Osteoblast (primary cell): ENCODE measurements at places on chromosomes 2 and 18. TPM values are rescaled to one million over a fixed set of nuclear protein-coding genes. Genes with fewer than 3 reads are reported as not detected.

DNA sequence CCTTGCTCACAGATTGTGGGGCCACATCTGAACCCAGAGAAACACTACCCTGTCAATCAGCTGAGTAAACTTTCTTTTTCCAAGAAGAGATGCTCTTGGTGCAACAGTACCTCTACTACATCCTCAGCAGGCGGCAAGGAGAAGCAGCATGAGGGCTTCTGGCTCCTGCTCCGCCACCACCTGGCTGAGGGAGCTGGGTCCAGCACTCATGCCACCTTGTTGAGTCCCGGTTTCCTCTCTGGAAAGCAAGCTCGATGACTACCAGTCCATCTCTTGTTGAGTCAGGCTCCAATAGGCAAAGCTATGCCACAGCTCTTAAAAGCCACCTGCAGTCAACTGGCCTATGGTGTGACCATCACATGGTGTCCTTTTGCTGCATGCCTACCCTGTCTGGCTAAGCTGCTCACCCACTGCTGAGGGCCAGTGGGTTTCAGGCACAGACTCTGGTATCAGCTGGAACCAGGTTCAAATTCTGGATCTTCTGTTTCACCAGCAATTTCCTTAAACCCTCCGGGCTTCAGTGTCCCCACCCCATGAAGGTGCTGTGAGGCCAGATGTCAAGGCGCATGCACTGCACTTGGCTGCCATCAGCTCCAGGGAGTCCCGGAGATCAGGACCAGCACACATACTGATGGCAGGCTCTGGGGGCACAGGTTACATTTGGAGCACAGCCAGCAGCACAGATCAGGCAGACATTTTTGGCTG lies 42.5 kb upstream of the ACAA2 start:
- no peaks in the 10 kb centered on the region for H3K27me3 ChIP-seq
- no peak for DNase-seq
- H3K4me1 ChIP-seq: no peaks in the 10 kb centered on the region
- H3K4me3 ChIP-seq: no peak overlapping the region
- H3K27ac ChIP-seq: no peak overlapping the region

DNA sequence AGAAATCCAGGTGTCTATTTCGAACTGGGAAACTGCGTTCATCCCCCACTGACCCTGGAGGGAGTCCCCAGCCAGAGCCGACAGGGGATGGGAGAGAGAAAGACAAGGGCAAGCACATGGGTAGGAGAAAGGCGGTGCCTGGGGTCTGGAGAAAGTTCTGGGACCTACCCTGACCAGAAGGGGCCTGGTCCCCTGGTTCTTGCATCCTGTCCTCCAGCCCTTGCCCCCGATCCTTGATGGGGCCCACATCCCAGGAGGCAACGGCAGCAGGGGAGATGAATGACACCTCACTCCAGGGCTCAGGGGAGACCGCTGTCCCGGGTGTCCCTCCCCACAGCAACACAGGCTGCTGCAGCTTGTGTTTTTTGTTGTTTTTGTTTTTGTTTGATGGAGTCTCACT lies 4.9 kb downstream of the ADCY3 start:
- no peak overlapping the region for H3K4me3 ChIP-seq
- H3K27ac ChIP-seq: no peak overlapping the region
- no peaks in the 10 kb centered on the region for H3K36me3 ChIP-seq
- no peak for DNase-seq
- no peaks in the 10 kb centered on the region for H3K27me3 ChIP-seq

GRCh38 chr2:197096649-197097048 lies 170.1 kb upstream of the PGAP1 start:
- no peaks in the 10 kb centered on the region for H3K36me3 ChIP-seq
- no peak overlapping the region for H3K27ac ChIP-seq
- no peak for DNase-seq

DNA sequence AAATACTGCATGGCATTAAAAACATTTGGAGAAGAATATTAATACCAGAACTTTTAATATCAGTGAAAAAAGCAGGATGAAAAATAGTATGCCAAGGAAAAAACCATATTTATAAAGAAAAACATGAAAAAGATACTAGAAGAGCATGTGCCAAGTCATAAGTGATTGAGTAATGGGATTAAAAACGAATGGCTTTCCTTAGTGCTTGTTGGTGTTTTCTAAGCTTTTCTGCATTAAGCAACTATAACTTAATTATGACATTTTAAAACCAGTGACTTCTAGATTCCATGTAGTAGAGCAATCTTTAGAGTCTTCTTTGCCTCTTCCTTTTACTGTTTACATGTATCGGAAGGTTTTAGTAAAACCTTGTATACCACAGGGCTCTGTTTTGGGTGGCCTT lies 6.6 kb downstream of the MAPRE3 start:
- peaks cover 16% of the 10 kb centered on the region for H3K4me1 ChIP-seq
- DNase-seq: no peak
- H3K4me3 ChIP-seq: no peak overlapping the region
- H3K27me3 ChIP-seq: no peaks in the 10 kb centered on the region
- no peaks in the 10 kb centered on the region for H3K36me3 ChIP-seq
- no peak overlapping the region for H3K27ac ChIP-seq

GRCh38 chr2:234242459-234242836 lies 191.9 kb downstream of the SPP2 start:
- H3K4me1 ChIP-seq: peaks cover 49% of the 10 kb centered on the region
- H3K27ac ChIP-seq: peak overlapping the region; percentile 63
- H3K4me3 ChIP-seq: no peak overlapping the region
- H3K27me3 ChIP-seq: no peaks in the 10 kb centered on the region

GRCh38 chr2:24471662-24472061 lies 19.4 kb upstream of the NCOA1 start:
- no peak overlapping the region for H3K27ac ChIP-seq
- no peaks in the 10 kb centered on the region for H3K36me3 ChIP-seq
- no peaks in the 10 kb centered on the region for H3K4me1 ChIP-seq
- no peak for DNase-seq
- H3K4me3 ChIP-seq: no peak overlapping the region

GRCh38 chr18:75083131-75083530 lies 125.8 kb downstream of the PTGR3 start:
- no peaks in the 10 kb centered on the region for H3K4me1 ChIP-seq
- no peaks in the 10 kb centered on the region for H3K27me3 ChIP-seq
- H3K4me3 ChIP-seq: no peak overlapping the region
- no peak overlapping the region for H3K27ac ChIP-seq

DNA sequence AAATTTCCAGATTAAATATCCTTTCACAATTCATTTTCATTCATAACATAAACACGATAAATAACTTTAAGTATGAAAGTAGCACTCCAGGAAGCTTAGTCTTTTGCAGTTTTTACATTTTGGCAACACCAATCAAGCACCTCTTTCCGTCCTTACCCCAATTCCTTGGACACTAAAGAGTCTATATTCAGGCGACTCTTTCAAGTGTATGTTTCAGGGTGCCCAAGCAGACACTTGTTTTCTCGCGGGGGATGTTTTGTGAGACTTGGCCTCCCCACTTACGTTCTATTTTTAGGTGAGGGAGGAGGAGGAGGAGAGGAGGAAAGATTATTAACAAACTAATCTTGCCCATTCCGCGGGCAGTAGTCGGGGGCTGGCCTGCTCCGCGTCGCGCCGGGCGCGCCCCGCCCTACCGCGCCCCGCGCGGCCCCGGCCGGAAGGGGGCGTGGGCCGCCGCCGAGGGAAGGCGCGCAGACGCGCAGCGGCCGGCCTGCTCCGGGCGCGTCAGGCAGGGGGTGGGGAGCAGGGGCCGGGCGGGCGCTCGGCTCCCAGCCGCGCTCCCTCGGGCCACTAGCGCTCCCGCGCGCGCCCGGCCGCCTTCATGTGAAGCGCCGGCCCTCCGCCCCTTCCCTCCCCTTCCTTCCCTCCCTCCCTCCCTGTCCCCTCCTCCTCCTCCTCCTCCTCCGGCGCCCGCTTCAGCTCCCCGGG lies at the start of gene ITPRID2:
TSS of gene ITPRID2 (plus strand) at position 473 of the 708 bp plus-strand sequence. CDS start 337 bp downstream, outside the sequence.
- no peaks in the 10 kb centered on the region for H3K27me3 ChIP-seq
- peak within 1 kb of the TSS; percentile 84 for H3K4me3 ChIP-seq
- peak; percentile 99 for DNase-seq
- peaks cover 4% of the 10 kb centered on the region for H3K36me3 ChIP-seq
- H3K27ac ChIP-seq: peak within 1 kb of the TSS; percentile 72
- peaks cover 24% of the 10 kb centered on the region for H3K4me1 ChIP-seq

DNA sequence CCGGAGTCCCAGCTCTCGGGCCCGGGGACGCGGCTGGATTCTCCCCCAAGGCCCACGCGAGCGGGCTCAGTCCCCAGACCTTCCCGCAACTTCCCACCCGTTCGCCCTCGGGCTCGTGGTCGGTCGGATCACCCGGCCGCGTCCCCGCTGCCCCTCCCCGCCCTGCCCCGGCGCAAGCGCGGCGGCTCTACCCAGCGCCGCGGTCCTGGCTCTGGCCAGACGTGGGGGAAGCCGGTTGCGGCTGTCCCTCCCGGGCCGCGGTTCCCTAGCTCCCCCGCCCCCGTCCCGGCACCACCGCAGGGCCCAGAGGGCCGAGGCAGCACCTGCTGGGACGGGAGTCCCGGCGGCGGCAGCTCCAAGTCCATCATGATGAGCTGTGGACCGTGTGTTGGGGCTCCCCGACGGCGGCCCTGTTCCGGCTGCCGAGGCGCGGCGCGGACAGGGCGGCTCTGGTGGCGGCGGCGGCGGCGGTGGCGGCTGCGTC lies 276 bp downstream of the NFE2L2 start:
- H3K4me3 ChIP-seq: peak overlapping the region; percentile 88
- peaks cover 36% of the 10 kb centered on the region for H3K4me1 ChIP-seq
- peak; percentile 85 for DNase-seq
- no peaks in the 10 kb centered on the region for H3K27me3 ChIP-seq
- H3K36me3 ChIP-seq: no peaks in the 10 kb centered on the region

DNA sequence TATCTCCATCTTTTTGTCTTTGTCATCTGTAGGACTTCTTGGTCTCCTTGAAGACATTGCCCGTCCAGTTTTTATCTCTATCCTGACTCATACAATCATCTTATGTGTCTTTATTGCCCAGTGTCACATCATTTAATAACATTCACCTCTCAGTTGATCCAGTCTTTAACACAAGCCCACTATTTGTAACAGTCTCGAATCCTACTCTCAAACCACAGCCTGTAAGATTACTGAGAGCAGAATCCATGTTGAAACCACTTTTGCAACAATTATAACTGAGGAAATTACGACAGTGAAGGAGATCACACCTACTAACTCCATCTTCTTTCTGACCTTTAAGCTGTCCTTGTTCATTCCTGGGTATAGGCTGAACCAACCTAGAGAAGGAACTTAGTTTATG lies 1206.0 kb upstream of the ZEB2 start:
- no peaks in the 10 kb centered on the region for H3K36me3 ChIP-seq
- no peak overlapping the region for H3K27ac ChIP-seq
- no peak for DNase-seq
- no peak overlapping the region for H3K4me3 ChIP-seq

GRCh38 chr18:47992266-47992665 lies 61.8 kb upstream of the SMAD2 start:
- no peak for DNase-seq
- H3K27me3 ChIP-seq: peaks cover 10% of the 10 kb centered on the region
- no peak overlapping the region for H3K27ac ChIP-seq
- no peaks in the 10 kb centered on the region for H3K4me1 ChIP-seq
- H3K4me3 ChIP-seq: no peak overlapping the region

GRCh38 chr18:58243401-58243800 lies 199.4 kb downstream of the NEDD4L start:
- no peak overlapping the region for H3K4me3 ChIP-seq
- H3K27ac ChIP-seq: no peak overlapping the region
- no peak for DNase-seq
- peaks cover 12% of the 10 kb centered on the region for H3K4me1 ChIP-seq
- H3K27me3 ChIP-seq: no peaks in the 10 kb centered on the region
- no peaks in the 10 kb centered on the region for H3K36me3 ChIP-seq

DNA sequence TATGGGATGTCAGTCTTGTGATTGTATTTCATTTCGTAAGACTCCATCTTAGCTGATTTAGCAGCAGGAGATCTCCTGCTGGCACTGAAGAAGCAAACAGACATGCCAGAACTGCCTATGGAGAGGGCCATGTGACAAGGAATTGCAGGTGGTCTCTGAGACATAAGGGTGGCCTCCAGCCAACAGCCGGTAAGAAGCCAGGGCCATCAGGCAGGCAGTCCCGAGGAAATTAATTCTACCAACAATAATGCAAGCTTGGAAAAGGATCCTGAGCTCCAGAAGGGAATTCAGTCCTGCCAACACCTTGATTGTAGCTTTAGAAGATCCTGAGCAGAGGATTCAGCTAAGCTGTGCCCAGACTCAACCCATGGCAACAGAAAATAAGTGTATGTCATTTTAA lies 87.1 kb upstream of the DNAJC10 start:
- no peak overlapping the region for H3K4me3 ChIP-seq
- H3K36me3 ChIP-seq: no peaks in the 10 kb centered on the region
- no peaks in the 10 kb centered on the region for H3K4me1 ChIP-seq

DNA sequence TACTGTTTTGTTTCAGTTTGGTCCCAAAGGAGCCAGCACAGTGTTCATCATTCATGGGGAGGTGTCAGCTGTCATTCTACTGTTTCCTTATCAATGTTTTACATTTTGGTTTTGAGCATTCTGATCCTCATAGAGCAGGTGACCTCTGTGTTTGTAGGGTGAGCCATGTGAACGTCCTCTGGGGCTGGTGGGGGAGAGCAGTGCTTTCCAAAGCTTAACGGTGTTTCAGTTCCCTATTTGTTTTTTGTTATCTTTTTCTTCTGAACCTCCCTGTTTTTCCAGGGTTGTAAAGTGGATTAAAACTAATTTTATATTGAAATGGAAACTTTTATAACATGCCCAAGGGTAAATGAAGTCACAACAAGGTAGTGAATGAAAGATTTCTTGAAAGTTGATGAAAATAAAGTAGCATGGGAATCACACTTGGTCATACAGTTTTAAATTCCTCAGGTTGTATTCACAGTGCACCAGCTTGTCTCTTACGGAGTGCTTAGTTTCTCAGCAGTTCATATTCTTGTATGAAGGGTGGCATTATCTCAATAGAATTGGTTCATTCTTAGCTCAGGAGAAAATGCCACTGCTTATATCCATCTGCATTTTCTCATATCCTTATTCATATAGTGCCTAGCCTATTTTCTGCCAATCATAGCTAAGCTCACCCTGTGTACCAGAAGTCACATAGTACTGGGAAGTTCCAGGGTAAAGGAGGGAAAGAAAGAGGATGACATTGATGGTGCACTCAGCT lies 54.5 kb downstream of the MAP4K4 start:
- H3K27ac ChIP-seq: peak overlapping the region; percentile 78
- no peaks in the 10 kb centered on the region for H3K27me3 ChIP-seq
- peak overlapping the region; percentile 14 for H3K4me3 ChIP-seq
- H3K4me1 ChIP-seq: peaks cover 61% of the 10 kb centered on the region

DNA sequence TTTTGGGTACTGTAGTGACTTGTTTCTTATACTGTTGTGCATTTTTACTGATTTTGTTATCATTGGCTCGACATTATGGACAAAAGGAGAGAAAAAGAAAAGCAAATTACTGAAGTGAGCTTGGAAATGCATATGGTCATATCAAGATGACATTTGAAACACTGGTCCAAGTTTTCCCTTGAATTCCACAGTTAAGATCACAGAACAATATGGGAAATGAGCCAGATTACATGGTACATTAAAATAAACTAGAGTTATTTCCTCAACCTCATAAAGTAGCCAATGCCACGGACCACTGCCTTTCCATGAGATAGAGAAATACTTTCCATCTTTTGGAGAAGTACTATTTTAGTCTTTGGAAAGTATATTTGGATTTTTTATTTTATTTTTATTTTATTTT lies 62.0 kb upstream of the SGPP2 start:
- H3K27ac ChIP-seq: no peak overlapping the region
- no peak overlapping the region for H3K4me3 ChIP-seq
- no peaks in the 10 kb centered on the region for H3K27me3 ChIP-seq
- no peaks in the 10 kb centered on the region for H3K4me1 ChIP-seq
- H3K36me3 ChIP-seq: no peaks in the 10 kb centered on the region

Gene ALK
- total RNA-seq: under 0.01 and 0.29 TPM in 2 replicates

Gene LCT
- total RNA-seq: under 0.01 TPM in 2 replicates

Gene TFCP2L1
- under 0.01 TPM in 1 of 2 replicates, not detected in the other for total RNA-seq

Gene HRH4
- under 0.01 TPM in 2 replicates for total RNA-seq

Gene ABCG5
- not detected in 2 replicates for total RNA-seq

Gene TBR1
- under 0.01 TPM in 1 of 2 replicates, not detected in the other for total RNA-seq

Gene ERFE
- 0.88 and 1.8 TPM in 2 replicates for total RNA-seq

Gene RBM43
- 11.6 and 12.1 TPM in 2 replicates for total RNA-seq
